Stimulated activated CD4-positive, alpha-beta T cell treated with anti-CD3 and anti-CD28 coated beads, TNF-alpha, amount 100 ng/mL, for 24 hours (primary cell): ENCODE measurements at places on chromosomes 1 and 21.

DNA sequence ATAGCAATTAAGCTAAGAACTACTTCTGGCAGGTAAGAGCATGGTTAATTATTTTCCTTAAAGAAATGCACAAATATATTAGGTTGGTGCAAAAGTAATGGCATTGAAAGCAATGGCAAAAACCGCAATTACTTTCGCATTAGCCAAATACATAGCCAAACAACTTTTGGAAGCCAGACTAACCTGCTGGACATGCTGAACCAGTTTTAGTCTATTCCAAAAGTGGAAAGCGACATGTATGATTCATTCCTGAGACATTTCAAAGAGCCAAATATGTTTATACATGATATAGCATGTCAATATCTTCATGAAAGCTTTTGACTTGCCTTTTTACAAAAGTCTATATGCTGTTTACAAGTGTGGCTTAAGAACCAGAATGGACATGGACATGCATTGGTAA is 23.4 kb upstream of the DR1 start:
- DNase-seq, result no peak

GRCh38 chr1:88595355-88596002 is 88.6 kb upstream of the PKN2 start:
- DNase-seq, result no peak

GRCh38 chr1:71787699-71788098 is 494.6 kb downstream of the NEGR1 start:
- no peak for DNase-seq

DNA sequence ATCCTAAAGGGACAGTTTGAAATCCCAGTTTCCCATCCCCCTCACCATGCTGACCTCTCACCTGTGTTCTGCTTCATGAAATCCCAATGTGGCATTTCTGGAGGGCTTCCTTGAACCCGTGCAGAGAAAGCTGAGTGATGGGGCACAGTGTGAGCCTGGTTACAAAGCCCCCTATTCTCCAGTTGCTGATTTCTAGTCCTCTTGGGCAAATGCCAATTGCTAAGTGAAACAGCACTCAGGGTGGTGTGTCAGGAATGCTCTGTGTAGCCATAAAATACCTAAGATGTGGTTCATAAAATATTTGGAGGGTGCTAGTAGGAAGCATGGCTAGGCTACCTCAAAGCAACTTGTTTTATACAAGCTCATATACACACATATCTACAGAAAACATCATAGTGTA is 32.0 kb downstream of the SUSD4 start:
- DNase-seq, result no peak

DNA sequence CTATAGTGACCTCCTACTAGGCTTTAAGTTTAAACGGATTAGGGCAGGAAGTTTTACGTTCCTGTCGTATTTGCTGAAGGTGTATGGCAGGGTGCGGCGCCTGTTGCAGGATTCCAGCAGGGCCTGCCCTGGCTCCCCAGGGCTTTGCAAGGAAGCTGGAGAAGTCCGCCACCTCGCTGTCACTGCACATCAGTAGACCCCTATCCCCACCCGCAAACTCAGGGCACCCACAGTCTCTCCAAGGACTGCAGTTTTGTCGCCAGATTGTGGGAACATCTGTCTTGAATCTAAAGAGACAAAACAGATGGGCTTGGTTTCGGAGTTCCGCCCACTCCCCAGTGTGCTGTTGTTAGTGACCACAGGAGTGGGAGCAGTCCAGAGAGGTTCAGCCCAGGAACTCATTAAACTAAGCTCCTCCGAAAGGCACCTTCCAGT is 110.8 kb downstream of the CDC7 start:
- DNase-seq, result no peak

DNA sequence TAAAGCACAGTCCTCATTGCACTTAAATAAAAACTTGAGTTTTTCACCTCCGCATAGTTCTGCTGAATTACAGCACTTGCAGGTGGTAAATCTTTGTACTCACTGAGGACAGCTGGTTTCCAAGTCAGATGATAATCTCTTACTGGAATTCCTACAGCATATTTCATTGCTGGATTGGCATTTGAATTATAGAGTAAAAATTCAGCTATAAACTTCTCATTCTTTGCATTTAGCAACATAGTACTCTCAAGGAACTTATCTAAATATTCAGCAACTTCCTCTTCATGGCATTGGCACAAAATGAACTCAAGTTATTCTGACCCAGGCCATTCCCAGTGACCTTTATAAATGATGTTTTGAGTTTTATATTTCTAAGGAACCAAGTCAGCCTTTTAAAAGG is 23.4 kb downstream of the GORAB start:
- DNase-seq, result no peak

DNA sequence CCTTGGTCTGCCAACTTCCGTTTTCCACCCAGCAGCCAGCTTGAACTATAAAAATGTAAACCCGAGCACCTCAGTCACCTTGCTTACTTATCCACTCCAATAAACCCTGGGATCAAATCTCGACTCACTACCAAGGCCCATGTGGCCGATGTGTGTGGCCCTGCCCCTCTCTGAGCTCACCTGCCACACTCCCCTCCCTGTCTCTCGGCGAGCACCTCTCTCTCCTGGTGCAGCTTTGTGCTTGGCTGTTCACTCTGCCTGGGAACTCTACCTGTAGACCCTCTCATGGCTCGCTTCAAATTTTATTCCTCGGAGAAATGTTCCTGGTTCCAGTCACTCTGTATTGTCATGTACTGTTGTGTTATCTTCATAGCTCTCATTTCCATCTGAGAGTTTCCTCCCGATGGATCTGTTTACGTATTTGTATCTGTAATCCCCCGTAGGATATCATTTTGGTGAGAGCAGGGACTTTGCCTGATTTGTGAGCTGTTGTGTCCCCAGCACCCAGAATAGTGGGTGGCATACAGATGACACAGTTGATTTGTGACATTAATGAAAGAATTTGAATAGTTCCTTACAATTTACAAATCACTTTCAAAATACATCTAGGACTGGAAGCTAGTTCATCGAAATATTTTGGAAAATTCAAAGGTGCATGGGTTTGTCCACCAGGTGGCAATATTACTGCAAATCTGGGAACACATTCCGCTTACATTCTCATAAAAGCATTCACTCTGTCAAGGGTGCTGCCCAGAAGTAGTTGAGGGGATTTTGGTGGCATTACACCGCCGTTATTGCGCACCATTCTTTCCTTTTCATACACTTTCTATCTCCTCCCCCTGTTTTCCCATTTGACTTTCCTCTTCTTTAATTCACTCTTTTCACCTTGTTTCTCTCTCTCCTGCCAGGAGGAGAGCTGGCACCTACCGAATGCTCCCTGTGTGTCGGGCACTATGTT is 95.3 kb downstream of the ABCA4 start:
- DNase-seq, result no peak

DNA sequence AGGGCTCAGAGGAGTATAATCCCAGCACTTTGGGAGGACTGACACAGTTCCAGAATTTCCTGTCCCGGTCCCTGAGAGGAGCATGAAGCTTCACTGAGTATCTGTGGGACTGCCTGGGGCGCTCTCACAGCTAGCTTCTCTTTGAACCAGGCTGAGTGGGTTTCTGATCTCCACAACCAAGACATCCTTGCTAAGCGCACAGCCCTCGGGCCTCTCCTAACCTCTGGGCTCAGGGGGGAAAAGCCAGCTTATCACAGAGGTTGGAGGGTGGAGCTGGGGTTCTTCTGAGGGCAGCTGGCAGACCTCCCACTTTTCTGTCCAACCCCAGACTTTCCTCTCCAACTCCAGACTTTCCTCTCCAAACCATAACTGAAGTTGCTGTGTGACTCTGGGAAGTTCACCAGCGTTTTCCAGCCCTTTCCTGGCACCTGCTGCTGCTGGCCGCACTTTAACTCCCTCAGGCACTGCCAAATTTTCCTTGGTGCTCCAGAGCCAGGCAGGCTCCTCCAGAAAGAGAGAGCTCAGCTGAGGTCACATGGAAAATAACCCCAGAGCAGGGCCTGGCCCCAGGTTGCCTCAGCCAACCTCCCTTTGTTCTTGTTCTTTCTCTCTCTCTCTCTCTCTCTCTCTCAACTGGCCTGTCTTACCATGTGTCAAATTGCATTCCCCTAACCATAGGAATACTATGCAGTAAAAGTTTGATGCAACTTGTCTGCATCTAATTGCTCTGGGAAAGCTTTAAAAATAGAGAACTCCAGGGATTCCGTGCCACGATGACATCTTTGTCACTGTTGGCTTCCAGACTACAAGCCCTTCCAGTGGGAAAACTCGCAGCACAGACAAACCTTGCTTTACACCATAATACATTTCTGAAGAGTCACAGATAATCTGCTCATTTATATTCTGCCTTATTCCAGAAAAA is 49.5 kb downstream of the OLFML2B start:
- DNase-seq, result no peak

DNA sequence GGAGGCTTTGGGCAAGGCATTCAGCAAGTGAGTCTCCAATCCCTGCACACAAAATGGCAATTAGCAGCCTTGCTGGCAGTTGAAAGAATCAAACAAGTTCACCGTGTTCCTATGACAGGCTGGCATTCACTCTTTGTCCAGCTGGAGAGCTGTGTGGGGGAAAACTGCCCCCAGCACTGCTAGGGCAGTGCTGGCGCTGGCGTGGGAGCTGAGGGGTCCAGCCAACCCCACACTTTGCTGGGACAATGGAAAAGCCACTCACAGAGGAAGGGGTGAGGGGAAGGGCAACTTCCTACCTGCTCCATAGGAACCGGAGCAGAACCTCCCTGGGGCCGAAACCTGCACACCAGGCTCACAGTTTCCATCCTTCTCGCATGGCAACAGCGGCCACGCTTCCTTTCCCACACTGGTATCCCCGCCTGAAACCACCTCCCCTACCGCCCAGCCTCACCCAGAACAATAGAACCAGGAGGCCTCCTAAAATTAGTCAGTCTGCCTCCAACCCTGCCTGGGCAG is 26.7 kb upstream of the KCNN3 start:
- DNase-seq, result no peak

DNA sequence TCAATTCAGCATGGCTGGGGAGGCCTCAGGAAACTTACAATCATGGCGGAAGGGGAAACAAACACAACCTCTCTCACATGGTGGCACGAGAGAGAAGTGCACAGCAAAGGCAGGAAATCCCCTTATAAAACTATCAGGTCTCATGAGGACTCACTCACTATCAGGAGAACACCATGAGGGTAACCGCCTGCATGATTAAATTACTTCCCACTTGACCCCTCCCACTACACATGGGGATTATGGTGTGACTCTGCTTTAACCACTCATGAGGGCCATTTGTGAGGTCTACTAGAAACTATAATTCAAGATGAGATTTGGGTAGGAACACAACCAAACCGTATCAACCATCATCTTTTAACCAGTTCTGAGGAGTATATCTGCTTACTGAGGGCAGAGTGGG is 387.4 kb upstream of the NFIA start:
- DNase-seq, result no peak

- DNase-seq, result no peak
These were observed 87.7 kb upstream of the GADD45A start for GRCh38 chr1:67597336-67597735.

- no peak for DNase-seq
These were observed 578 bp upstream of the TRIM62 start for GRCh38 chr1:33182401-33182841.

DNA sequence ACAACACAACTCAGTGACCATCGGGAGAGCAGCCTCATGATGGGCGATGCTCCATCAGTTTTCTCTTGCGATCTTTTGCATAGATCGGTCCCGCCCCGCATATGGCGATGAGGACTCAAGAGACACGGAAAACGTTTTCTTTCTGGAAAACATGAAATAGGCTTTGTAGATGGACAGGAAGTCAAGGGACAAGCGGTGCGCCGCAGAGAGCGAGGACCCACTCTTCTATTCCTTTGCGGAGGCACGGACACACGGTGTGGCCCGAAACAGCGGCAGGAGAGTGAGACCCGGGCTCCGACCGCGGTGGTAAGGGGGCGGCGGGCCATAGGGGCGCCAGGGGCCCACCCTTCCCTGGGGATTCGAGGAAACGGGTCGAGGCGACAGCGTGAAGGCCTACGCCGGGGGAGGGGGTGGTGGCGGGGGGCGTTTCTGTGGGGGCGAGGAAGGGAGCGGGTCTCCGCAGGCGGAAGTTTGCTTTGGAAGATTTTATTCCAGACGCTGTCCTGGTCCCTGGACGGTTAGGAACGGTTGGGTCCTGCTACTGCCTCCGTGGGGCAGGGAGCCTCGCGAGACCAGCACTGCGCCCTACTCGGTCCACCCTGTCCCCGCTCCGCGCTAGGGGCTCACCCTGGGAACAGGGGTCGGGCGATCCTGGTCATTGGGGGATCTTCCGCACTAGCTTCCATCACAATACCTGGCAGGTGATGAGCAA is 796 bp upstream of the TDRKH start:
- DNase-seq, result no peak

DNA sequence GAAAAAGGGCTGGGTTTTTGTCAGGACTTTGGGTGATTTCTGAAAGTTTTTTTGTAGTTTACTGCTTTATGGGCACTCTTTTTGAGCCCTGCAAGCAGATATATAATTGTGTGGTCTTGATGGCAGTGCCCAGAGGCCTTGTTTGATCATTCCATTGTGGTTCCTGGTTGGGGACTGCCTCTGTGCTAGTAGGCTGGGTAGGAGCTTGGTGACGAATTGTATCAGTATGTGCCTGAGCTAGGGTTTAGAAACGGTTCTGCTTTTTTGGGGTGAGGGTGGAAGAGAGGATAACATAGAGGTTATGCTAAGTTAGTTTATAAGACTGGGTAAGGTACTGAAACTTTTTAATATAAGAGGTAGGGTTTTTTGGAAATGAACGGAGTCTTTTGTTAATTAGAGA is 139.7 kb upstream of the ETV3 start:
- DNase-seq, result no peak

GRCh38 chr1:41494351-41495209 is 10.1 kb upstream of the EDN2 start:
- DNase-seq, result no peak

DNA sequence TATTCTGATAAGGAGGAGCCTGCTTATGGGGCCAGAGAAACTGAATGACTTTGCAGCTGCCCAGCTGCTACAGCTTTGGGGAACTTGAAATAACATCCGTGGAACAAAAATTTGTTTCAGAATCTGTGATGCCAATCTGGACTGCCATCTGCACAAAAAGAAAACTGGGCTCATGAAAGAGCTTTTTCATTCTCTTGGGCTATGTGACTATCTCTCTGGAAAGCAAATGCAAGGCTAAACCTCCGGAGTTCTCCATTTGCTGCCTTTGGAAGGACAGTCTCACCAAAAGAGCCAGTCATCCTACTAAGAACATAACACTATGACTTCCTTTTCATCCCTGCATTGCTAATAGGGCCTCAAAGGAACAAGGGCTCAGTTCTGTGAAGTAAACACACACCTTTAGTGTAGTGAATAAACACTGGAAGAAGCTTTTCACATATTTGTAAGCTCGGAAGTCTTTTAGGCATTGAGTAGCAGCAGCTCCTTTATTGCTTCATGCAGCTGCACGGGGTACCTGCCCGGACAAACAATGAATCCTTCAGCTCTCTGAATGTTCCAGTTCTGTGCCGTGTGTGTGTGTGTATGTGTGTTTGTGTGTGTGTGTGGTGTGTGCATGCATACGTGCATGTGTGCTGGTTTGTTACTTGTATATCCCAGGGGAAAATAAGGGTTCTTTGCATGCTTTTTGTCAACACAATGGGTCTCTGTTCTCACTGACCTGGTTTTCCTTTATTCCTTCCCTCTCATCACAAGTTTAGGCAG is 255.5 kb upstream of the SGIP1 start:
- DNase-seq, result no peak

- no peak for DNase-seq
These were observed 799.5 kb downstream of the LTN1 start for GRCh38 chr21:28193189-28193588.
